ENCODE measurements at places on chromosomes 6 and 20.

GRCh38 chr6:111793711-111794111 is 79.5 kb downstream of the FYN start:
- DNase-seq: no peak

DNA sequence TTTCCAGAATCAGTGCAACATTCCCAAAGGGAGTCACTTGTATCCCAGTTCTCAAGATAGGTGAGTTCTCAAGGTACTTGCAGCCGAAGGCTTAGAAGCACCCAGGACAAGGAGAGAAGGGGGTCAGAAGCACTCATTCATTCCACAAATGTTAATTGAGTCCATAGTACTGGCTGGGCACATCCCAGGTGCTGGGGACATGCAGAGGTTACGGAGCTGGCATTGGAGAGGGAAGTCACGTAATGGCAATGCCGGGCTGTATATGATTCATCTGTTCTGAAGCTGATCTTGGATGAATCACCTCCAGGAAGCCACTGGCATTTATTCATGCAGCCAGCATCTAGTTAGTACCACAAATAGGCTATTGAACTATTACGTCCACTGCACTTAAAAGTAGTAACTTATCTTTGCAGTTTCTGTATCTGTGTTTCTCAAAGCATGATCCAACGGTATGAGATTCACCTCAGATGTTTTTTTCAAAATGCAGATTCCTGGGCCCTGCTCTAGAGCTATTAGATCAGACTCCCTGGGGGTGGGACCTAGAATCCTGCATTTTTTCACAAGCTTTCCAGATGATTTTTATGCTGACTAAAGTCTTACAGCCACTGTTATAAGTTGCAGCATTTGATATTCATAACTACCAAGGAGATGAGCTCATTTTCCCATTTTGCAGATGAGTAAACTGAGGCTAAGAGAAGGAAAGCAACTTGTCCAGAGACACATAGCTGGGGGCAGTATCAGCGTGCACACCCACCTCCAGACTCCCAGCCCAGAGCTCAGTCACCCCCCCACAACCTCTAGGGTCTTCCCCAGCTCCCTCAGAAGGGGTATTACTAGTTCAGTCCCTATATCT is 44.1 kb upstream of the ID1 start:
- no peak for DNase-seq

- DNase-seq: peak; percentile 11
Measured at GRCh38 chr6:12137480-12137879, 125.4 kb downstream of the HIVEP1 start.

DNA sequence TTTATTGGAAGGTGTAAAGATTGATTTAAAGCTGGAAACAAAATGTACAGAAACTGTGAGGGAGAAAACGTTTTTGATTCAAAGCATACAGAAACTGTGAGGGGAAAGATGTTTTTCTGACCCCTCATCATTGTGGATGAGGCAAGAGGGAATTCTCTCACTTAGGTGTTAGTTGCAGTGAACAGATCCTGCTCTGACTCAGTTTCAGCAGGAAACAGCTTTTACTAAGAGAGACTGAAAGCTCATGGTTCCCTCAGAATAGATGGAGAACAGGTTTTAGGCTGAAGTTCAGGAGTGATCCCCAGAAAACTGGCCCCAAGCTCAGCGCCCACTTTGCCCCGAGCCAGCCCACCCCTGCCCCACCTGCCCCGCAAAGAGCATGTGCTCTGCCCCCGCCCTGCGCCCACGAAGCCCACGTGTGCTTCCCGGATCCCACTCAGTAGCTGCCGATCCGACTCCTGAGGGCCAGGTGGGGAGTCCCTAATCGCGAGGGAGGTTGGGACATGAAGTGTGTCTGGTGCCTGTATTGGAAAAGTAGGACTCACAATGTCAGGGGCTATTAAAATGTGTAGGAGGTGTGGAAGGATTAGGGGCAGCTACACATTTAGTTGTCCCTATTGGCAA is 41.2 kb downstream of the DUSP22 start:
- DNase-seq: no peak

- no peak for DNase-seq
Measured at GRCh38 chr6:70175770-70176169, 127.1 kb downstream of the COL9A1 start.

GRCh38 chr6:11143394-11144371 is 32.2 kb upstream of the ERVFRD-1 start:
- peak; percentile 20 for DNase-seq

GRCh38 chr6:157218371-157219198 is 104.7 kb downstream of the TMEM242 start:
- DNase-seq: no peak

DNA sequence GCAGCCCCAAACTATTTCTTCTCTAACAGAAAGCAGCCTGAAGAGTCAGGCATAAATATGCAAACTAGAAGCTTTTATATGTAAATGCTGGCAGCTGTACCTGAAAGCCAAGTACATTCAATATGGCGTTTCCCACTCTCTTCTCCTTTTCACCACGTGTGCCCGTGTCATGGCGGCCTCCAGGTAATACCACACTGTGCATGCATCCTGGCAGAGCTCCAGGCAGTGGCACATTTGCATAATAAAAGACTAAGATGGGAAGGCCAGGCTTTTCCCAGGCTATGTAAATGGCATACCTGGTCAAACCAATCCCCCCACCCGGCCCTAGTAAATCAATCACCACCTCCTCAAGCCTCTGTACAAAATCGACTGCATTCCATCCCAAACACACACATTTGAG is 120.6 kb downstream of the MMUT start:
- DNase-seq: no peak
